ENCODE measurements at places on chromosomes 5 and 9.

DNA sequence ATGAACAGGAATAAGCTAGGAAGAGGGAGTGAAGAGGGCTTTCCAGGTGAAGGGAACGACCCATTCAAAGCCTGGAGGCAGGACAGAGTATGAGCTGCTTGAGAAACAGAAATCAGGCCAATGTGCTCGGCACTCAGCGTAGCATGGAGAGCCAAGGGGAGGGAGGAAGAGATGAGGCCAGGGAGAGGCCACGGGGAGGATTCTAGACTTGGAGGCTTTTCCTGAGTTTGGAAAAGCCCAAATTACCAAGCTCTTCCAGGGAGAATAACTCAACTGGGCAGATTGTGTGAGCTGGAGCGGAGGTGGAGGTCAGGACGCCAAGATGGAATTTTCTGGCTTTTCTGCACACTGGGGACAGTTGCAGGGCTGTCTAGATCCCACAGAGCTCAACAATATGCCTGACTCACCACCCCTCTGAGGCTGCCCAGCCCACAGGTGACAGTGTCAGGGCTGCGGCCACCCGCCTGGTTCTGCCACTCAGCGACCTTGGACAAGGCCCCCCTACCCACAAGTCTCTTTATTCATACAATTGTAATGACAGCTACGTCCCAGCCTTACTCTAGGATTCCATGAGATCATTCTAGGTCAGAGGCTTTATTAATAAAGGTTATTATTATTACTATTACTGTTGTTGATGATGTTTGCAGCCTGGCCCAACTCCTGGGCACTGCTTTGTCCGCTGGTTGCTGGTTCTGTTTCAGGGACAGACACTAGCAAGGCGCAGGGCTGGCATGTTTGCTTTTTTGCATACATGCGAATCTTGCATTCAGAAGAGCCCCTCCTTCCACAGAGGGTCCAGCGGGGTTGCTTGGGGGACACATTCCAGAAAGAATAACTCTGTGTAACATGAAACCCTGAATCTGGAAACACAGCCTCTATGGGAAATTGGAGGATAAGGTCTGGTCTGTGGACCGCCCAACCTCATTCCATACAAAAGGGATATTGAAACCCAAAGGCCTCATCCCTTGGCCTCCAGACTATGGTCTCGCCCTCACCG is 9.4 kb upstream of the LMX1B start:
- DNase-seq, result no peak

DNA sequence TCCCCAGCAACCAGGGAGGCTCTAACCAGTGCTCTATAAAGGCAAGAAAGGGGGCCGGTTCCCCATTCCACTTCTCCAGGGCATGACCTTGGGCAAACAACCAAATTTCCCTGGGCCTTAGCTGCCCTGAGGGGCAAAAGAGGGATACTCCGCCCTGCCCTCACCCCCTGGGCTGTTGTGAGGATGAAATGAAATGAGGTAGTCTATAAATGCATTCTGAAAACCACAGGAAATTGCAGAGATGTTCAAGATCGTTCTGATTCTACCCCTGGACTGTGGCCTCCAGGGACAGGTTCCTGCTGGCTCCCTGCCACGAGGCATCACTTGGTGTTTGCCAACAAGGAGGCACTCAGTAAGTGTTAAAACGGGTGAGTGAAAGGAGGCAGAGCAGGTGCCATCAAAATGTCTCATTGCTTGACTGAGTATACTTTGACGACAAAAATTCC is 5.7 kb downstream of the RAPGEF1 start:
- DNase-seq, result no peak

- no peak for DNase-seq
These were observed 38.7 kb downstream of the CDC42SE2 start for GRCh38 chr5:131302506-131302905.

GRCh38 chr9:111805830-111806241 is 11.1 kb upstream of the SHOC1 start:
- DNase-seq, result no peak

DNA sequence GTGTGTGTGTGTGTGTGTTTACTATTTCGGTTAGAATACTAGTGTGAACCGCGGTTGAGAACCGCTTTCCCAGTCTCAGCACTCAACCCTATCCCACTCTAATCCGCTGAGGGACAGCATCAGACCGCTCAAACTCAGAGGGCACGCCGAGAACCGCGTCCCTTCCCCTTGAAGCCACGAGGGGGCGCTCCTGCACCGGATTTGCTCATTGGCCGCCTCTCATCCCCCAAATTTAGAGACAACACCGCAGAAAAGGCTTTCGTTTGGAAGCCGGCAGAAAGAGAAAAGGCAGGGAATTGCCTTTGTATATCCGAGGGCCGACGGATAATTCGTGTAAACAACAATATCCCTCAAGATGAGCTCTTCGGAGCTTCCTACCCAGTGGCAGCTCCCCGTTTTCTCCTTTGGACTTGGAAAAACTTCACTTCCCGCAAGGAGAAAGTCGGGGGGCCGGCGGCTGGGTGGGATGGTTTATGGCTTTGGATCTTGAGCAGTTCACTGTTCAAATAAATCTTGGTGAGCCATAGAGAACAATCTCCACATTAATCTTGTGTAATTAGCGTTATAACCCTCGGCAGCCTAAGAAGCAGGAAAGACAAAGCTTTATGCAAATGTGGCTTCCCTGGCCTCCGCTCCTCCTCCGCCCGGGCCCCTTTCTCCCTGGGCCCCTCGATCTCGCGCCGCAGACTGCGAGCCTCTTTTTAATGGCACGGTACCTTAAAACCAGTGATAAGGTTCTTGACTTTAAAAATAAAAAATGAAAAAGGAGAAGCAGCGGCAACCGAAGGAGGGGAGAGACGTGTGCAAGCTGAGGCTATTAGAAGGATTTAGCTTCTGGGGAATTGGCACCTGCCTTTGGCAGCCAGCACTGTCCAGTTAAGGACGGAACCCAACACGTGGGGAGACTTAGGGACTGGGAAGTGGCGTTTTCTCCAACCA is 296.8 kb downstream of the PARP8 start:
- DNase-seq, result no peak

DNA sequence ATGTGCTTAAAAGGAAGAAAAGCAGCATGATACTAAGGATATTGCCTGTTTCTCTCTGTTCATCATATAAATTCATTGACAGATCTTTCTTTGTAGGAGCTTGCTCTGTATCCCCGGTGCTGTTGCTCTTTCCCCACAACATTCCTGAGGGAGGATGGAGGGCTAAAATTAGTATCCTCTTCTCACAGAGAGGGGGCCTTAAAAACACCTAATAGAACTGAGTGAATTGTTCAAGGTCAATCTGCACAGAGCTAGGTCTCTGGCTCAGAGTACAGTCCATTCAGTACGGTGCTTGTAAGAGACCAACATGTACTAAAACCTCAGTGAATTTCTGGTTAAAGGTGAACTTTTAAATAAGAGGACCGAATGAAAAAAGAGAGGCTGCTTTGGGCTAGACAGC is 88.7 kb downstream of the PALM2AKAP2 start:
- no peak for DNase-seq

DNA sequence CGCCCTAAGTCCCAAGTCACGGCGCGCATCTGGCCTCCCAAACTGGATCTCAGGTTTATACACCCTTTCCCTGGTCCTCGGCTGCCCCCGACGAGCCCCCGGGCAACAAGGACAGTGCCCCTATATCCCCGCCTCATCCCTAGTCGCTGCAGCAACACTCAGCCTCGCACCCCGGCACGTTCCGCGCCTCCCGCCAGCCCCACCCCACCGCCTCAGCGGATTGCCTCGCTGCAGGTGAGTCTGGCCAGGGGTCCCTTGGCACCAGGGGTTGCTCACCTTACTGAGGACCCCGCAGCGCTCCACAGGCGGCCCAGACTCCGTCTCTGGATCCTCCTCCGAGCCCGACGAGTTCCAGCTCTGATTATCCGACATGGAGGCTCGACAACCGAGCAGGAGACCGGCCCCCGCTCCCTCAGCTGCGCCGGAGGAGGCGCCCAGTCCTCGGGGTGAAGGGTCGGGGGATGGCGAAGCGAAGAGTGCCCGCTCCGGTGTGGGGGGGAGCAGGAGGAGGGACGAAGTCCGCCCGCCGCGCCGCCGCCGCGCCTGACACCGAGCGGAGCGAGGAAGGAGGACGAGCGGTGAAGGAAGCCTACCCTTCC is 494 bp downstream of the CERT1 start:
- no peak for DNase-seq

DNA sequence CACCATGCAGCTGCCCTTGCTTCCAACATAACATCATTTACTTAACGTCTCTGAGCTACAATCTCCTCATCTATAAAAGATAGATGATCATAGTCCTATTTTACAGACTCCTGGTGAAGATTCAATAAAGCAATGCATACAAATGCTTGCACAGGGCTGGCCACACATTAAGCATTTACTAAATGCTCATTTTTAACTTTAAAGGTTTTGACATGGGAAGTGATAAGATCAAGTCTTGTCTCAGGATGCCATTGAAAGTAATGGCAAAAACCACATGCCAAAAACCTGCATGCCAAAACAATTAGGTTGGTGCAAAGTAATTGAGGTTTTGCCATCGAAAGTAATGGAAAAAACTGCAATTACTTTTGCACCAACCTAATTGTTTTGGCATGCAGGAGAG is 181.2 kb upstream of the ADRA1B start:
- DNase-seq, result no peak

DNA sequence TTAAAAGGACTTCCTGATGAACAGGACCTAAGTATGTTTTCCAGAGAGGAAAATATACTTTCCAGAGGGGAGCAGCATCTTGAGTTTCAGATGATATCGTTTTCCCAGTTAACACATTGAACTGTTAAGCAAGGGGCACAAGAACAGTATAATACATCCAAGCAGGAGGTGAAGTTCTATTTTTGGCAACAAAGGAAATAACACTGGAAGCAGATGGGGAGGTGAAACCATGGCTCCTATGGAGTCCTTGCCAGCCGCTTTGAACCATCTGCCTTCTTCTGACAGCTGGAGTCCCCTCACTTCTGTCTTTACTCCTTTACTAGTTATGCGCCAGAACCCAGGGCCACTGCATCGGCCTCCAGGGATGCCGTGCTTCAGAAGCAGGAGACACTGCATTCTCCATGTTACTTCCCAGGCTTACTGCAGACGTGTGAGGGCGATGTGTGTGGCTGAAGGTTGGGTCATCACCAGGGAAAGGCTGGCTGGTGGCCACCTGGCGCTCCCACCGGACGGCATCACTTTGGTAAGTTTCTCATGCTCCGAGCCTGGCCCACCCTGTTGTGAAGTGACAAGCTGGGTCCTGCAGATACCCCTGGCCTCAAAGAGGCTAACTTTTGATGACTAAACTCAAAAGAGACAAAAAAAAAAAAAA is 77.8 kb downstream of the TTLL11 start:
- no peak for DNase-seq

DNA sequence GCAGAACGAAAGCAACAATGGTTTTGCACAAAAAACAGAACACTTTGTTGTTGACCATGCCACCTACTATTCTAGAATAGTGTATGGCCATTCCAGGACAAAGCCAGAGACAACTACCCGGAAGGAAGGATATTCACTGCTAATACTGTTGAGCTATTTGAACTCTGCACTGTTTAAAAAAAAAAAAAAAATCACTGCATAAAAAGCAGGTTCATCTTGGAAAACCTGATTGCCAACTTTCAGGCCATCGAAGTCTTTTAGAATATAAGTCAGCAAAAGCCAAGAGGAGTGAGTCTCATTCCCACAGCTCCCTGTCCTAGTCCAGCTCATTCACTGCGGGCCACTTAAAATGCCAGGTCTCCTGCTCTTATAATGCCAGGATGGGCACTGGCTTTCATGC is 4.0 kb downstream of the ENC1 start:
- no peak for DNase-seq

GRCh38 chr9:23887781-23888180 is 61.7 kb upstream of the ELAVL2 start:
- no peak for DNase-seq

GRCh38 chr5:125793470-125793869 is 629.7 kb upstream of the GRAMD2B start:
- no peak for DNase-seq

GRCh38 chr5:131163276-131164119 is 1.6 kb downstream of the HINT1 start:
- DNase-seq, result no peak

DNA sequence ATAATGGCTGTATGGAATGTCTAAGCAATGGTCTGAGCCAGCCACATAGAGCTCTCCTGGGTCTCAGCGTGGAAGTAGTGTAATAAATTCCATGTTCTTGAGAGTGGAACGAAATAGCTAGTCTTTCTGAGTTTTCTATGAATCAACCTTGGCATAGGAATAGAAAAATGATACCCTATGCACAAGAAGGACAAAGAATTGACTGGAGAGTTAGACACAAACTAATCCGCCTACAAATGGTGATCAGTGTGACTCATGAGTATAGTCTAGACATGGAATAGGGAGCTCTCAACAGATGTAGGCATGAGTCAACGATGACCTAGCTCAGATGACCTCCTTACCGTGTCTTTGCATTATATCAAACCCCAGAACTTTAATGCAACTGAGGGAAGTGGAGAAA is 256.8 kb upstream of the GRIN3A start:
- DNase-seq, result no peak

DNA sequence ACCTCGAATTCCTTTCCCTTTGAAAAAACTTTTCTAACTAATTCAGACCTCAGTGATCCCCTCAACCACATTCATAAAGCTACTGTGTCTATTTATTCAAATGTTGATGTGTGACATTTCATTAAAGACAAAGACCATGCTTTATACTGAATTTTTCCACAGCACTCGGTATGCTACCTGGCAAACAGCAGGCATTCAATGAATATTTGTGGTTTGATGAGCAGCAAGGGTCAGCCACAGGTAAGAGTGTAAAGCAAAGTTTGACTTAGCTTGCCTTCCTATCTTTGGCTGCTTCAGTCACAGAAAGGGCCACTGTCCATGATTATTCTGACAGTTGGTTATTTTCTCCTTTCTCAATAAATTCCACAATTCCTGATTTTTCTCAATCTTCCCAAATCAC is 5.1 kb upstream of the CDC42SE2 start:
- no peak for DNase-seq

GRCh38 chr9:110671849-110672248 is 3.3 kb downstream of the MUSK start:
- DNase-seq, result no peak

DNA sequence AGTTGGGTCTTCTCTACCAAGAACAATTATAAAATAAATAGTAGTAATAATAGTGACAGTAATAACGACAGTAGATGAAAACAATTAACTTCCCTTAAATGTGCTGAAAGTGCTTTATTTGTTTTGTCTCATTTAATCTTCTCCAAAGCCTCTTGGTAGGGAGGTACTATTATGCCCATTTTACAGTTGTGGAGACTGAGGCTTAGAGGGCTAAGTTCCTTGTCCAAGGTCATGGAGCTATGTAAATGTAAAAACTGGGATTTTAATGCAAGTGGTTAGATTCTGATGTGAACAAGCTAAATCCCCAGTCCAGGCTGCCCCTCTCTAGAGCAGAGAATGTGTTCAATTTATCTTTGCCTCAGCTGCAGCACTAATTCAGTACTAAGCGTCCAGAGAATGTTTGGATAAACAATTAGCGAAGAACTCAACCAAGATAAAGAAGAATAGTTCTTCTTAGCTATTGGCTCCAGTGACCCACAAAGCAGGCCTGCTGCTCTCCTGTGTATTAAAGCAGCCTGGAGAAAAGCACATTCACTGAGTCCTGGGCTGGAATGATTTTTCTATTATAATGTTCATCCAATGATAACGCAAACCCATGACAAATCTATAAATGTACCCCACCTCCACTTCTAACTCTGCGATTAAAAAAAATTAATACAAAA is 68.8 kb downstream of the NPR3 start:
- no peak for DNase-seq

All from stimulated activated CD4-positive, alpha-beta T cell treated with anti-CD3 and anti-CD28 coated beads, Interleukin-1b, Interleukin-23, amount 100 ng/mL, for 1 hour (primary cell).